Heart left ventricle (tissue), 16 donors: ENCODE measurements at places on chromosomes 7 and 10.
A peak's percentile ranks its signal among the peaks of the same experiment; 100 is the strongest.

- no peak for DNase-seq
These were observed 591.6 kb upstream of the KCND2 start for GRCh38 chr7:119681336-119681735.

- DNase-seq: no peak
These were observed 6.1 kb upstream of the PTPN12 start for GRCh38 chr7:77531038-77531437.

DNA sequence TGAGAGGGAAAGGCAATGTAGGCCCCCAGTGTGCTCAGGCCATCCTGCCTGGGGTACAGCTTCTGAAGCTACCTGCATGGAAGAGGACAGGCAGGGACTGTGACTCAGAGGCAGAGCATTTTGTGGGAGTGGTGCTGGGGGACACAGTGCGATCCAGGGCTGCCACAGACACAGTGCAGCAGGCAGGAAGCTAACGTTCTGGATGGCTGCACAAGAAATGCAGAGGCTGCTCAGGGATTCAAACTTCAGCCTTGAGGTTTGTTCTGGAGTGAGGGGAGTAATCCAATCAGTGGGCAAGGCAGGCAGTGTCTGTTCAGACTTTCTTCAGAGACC lies 648.0 kb upstream of the IGFBP3 start:
- no peak for DNase-seq

DNA sequence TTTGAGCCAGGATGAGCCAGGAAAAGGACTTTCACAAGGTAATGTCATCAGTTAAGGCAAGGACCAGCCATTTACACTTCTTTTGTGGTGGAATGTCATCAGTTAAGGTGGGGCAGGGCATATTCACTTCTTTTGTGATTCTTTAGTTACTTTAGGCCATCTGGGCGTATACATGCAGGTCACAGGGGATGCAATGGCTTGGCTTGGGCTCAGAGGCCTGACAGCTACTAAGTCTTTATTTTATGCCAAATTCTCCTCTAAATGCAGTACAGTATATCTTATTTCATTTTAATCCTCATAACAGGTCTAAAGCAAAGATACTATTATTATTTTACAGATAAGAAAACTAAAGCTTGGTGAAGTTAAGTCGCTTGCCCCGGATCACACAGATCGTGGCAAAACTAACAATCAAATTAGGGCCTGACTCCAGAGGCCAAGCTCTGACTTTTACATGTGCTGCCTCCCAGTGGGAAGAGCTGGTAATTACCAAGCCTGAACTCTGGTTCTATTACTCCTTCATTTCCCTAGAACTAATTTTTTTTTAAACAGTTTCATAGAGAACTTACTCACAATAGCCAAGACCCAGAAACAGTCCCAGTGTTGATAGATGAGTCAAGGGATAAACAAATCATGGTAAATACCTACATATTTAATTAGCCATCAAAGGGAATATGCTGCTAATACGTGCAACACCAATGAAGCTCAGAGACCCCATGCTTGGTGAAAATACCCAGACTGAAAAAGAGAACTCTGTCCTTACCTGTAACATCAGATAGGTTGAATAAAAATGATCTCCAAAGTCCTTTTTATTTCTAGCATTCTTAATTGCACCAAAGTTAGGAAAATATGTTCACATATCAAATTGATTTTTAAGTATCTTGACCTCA lies 35.4 kb downstream of the C7orf25 start:
- no peak for DNase-seq

GRCh38 chr10:88932539-88933256 lies 19.9 kb downstream of the ACTA2 start:
- DNase-seq: peak; percentile 50

DNA sequence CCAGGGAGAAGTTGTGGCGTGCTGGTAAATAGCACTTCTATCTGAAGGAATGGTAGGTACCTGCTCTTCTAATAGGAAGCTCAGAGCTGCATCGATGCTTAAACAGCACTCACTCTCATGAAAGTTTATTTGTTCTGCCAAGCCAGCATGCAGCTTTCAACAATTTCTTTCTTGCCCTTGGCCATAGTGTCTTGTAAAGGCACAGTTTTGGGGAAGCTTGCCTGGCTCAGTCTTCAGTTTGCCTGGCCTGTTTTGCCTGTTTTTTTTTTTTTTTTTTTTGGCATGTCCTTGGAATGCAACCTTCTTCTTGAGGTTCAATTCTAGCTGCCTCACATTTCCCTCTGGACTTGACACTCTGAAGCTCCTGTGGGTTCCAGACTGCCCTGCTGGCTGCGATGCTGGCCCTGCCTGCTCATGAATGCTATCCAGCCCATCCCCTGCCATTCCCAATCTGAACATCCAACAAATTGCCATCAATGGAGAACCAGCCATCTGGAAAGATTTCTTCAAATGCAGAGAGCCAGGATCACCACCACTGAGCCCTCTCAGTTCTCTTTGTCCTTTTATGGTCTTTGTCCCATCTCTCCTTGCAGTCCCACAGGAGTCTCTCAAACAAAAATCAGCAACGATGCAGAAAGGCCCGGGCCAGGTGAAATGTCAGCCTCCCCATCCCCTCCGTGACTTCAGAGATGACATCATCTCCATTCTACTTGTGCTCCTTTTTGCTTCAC lies 133.9 kb downstream of the ANLN start:
- DNase-seq: no peak

GRCh38 chr10:131964298-131964697 lies 17.4 kb downstream of the BNIP3 start:
- no peak for DNase-seq

- no peak for DNase-seq
These were observed 109.2 kb upstream of the AGK start for GRCh38 chr7:141441837-141442627.

GRCh38 chr10:22265839-22266537 lies 48.2 kb upstream of the EBLN1 start:
- no peak for DNase-seq

GRCh38 chr7:460374-461116 lies 59.1 kb downstream of the PDGFA start:
- DNase-seq: peak; percentile 73

GRCh38 chr7:68258609-68259008 lies 1262.0 kb downstream of the TYW1 start:
- no peak for DNase-seq

- DNase-seq: no peak
These were observed 70.4 kb downstream of the AKR1B1 start for GRCh38 chr7:134388336-134389019.

GRCh38 chr10:58330431-58330830 lies 4.4 kb upstream of the UBE2D1 start:
- DNase-seq: no peak

- no peak for DNase-seq
These were observed 24.0 kb downstream of the SLC25A13 start for GRCh38 chr7:96297876-96298275.

DNA sequence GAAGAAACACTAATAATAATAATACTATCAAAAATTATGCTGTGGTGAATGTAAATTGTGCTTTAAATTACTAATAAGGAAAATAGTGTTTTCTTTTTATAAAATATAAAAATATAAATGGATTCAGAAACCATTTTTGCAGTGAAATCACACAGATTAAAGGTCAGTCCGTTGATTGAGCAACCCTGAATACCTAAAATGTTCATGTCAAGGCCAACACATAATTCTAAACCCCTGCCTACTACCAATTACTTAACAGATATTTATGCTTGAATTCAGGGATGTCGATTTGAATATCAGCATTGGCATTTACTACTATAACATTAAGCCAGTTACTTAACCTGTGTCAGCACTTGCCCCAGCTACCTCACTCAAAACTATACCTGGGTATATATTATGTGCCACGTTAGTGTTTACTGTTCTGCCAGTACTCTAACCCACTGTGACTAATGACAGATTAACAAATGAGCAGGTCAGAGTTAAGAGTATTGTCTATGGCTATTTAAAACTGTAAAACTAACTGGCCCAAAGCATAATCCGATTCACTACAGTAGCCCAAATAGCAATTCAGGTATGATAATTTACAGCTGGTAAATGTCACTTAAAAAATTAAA lies 165.0 kb downstream of the KMT2E start:
- no peak for DNase-seq
